Subcutaneous preadipocyte (primary cell): ENCODE measurements at places on chromosomes 6 and 20. TPM values are rescaled to one million over a fixed set of nuclear protein-coding genes. Genes with fewer than 3 reads are reported as not detected.

The OR10C1 gene
- total RNA-seq = not detected in 2 replicates

The TRMT6 gene
- total RNA-seq = 7.3 and 14.9 TPM in 2 replicates

The DUSP15 gene
- total RNA-seq = not detected in 2 replicates

The SFTA2 gene
- not detected in 2 replicates for total RNA-seq

The NOX3 gene
- not detected in 2 replicates for total RNA-seq

The LRP11 gene
- total RNA-seq = 47.3 and 50.0 TPM in 2 replicates

The CD40 gene
- 4.7 and 9.6 TPM in 2 replicates for total RNA-seq

The DLK2 gene
- 0.20 TPM in 1 of 2 replicates, not detected in the other for total RNA-seq

The MYO6 gene
- total RNA-seq = 7.0 and 8.6 TPM in 2 replicates

The ZCCHC3 gene
- 6.2 and 8.2 TPM in 2 replicates for total RNA-seq

The XKR7 gene
- total RNA-seq = not detected in 2 replicates

The SGK2 gene
- total RNA-seq = under 0.01 TPM in 1 of 2 replicates, not detected in the other

The RAB44 gene
- total RNA-seq = under 0.01 TPM in 1 of 2 replicates, not detected in the other

The FILIP1 gene
- under 0.01 and 0.37 TPM in 2 replicates for total RNA-seq

The VSTM2L gene
- total RNA-seq = 0.20 and 0.73 TPM in 2 replicates
